ENCODE measurements at places on chromosomes 13 and 19. TPM values are rescaled to one million over a fixed set of nuclear protein-coding genes. Genes with fewer than 3 reads are reported as not detected.

Gene USPL1
- total RNA-seq, result 9.0 TPM

Gene KASH5
- not detected for total RNA-seq

Gene LTBP4
- 16.7 TPM for total RNA-seq

Gene UBE2L5
- not detected for total RNA-seq

Gene STK24
- total RNA-seq, result 57.0 TPM

Gene C13orf42
- total RNA-seq, result not detected

Gene KLHL1
- not detected for total RNA-seq

Gene OR10H1
- total RNA-seq, result not detected

Gene MTIF3
- total RNA-seq, result 28.2 TPM

Gene FRY
- 1.3 TPM for total RNA-seq

Gene MEX3D
- total RNA-seq, result 89.2 TPM

DNA sequence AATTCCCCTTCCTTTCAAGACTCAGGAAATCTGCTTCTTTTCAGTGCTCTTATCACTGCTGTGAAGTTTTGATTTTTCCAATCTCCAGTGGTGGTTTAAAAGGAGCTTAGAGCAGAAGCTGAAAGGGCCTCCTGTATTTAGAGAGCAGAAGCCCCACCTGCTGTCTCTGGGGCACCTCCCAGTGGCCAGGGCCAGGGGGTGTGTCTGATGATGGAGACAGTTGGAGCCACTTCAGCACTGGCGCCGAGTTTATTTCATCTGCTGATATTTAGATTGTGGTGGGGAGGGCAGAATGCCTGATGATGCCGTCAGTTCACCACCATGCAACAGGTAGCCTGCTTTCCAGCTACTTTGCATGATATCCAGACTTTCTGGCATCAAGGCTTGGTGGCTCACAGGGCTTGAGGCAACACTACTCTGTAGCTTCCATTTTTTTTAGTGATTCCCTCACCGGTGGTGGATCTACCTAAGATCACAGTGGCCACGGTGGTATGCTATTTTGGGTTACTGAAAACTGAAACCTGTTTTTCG is 371.9 kb downstream of the KCNRG start:
- no peak overlapping the region for H3K27ac ChIP-seq
- H3K4me3 ChIP-seq, result no peak overlapping the region
- H3K36me3 ChIP-seq, result no peaks in the 10 kb centered on the region
- H3K4me1 ChIP-seq, result peaks cover 12% of the 10 kb centered on the region

GRCh38 chr19:18460900-18461299 is 23.0 kb upstream of the ISYNA1 start:
- peaks cover 14% of the 10 kb centered on the region for H3K36me3 ChIP-seq
- H3K4me3 ChIP-seq, result no peak overlapping the region
- peaks cover 38% of the 10 kb centered on the region for H3K4me1 ChIP-seq
- H3K27me3 ChIP-seq, result no peaks in the 10 kb centered on the region
- DNase-seq, result no peak

DNA sequence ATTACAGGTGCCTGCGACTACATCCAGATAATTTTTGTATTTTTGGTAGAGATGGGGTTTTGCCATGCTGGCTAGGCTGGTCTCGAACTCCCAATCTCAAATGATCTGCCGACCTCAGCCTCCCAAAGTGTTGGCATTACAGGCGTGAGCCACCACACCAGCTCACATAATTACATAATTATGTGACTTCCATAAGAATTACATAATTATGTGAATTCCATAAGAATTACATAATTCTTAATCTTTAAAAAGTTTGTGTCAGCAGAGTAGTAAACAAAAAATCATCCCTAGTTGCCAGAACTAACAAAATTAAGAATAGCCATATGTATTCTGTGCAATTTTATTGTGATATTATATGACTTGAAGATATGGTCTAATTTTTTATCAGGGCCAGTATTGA is 25.6 kb downstream of the IFT88 start:
- H3K27ac ChIP-seq, result no peak overlapping the region
- no peak overlapping the region for H3K4me3 ChIP-seq
- no peaks in the 10 kb centered on the region for H3K4me1 ChIP-seq
- H3K27me3 ChIP-seq, result no peaks in the 10 kb centered on the region

DNA sequence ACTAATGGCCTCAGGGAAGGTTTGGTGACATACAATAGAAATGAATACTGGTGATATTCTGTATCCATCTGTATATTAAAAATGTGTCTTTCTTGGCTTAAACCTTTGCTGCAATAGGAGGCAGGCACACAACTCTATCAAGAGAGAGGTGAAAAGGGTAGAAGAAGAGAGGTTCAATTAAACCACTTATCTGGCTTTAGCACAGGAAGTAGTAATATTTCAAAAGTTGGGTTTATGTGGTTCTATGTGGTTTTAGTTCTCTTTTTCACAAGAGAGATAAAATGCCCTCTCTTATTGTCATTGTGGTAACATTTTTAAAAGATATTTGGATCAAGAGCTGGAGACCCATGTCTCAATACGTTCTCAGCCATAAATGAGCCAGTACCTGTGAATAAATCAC is 146.2 kb upstream of the FNDC3A start:
- no peaks in the 10 kb centered on the region for H3K27me3 ChIP-seq
- peak overlapping the region; percentile 42 for H3K27ac ChIP-seq
- H3K36me3 ChIP-seq, result no peaks in the 10 kb centered on the region
- no peak for DNase-seq
- peaks cover 36% of the 10 kb centered on the region for H3K4me1 ChIP-seq

- H3K27me3 ChIP-seq, result 0 out of 2 replicates have a peak, but pooled peaks cover 7% of the 10 kb centered on the region
- H3K27ac ChIP-seq, result no peak overlapping the region
- peaks cover 9% of the 10 kb centered on the region for H3K4me1 ChIP-seq
Observed at GRCh38 chr19:15636026-15636425, 4.7 kb upstream of the CYP4F3 start.

- no peak overlapping the region for H3K27ac ChIP-seq
- H3K36me3 ChIP-seq, result peaks cover 10% of the 10 kb centered on the region
- peaks cover 12% of the 10 kb centered on the region for H3K4me1 ChIP-seq
Observed at GRCh38 chr13:19632915-19633478, 462 bp upstream of the MPHOSPH8 start.

DNA sequence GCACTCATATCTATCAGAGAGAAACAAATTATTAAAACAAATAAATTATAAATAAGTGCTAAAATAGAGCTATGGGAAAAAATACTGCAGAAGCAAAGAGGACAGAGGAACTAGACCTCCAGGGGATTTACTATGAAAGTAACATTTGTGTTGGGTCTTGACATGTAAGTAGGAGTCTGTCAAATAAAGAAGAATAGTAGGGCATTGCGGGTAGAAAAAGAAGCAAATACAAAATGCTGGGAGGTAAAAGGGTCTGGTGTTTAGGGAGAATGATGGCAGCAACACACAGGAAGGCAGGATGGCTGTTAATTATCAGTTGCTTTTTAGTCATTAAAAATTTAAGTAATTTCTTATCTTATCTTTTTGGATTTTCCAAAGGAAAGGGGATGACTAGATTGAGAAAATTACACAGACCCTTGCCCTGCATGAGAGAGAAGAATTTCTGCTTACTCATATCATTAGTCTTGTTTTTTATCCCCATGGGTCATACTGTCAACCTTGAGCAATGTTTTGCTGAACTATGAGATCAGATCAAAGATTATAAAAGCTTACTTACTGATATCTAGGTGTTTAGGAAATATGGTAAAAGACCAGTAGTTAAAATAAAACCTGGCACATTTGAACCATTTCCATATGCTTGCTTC is 472.7 kb downstream of the DIAPH3 start:
- no peak for DNase-seq
- H3K27ac ChIP-seq, result no peak overlapping the region
- H3K4me3 ChIP-seq, result no peak overlapping the region
- no peaks in the 10 kb centered on the region for H3K4me1 ChIP-seq
- no peaks in the 10 kb centered on the region for H3K27me3 ChIP-seq

- H3K4me3 ChIP-seq, result no peak overlapping the region
- no peaks in the 10 kb centered on the region for H3K4me1 ChIP-seq
- H3K36me3 ChIP-seq, result no peaks in the 10 kb centered on the region
- no peak overlapping the region for H3K27ac ChIP-seq
Observed at GRCh38 chr13:35818633-35819067, 312.5 kb downstream of the DCLK1 start.

- no peak overlapping the region for H3K4me3 ChIP-seq
- no peaks in the 10 kb centered on the region for H3K4me1 ChIP-seq
- H3K27ac ChIP-seq, result no peak overlapping the region
- peaks cover 73% of the 10 kb centered on the region for H3K36me3 ChIP-seq
- no peaks in the 10 kb centered on the region for H3K27me3 ChIP-seq
Observed at GRCh38 chr13:98004107-98004506, 50.6 kb downstream of the IPO5 start.

GRCh38 chr13:106263801-106264200 is 271.7 kb downstream of the EFNB2 start:
- no peaks in the 10 kb centered on the region for H3K27me3 ChIP-seq
- H3K4me3 ChIP-seq, result no peak overlapping the region
- no peak for DNase-seq
- H3K4me1 ChIP-seq, result no peaks in the 10 kb centered on the region

GRCh38 chr19:7188698-7189629 is 105.2 kb downstream of the INSR start:
- H3K27ac ChIP-seq, result no peak overlapping the region
- no peaks in the 10 kb centered on the region for H3K4me1 ChIP-seq
- no peaks in the 10 kb centered on the region for H3K27me3 ChIP-seq
- H3K4me3 ChIP-seq, result no peak overlapping the region

GRCh38 chr13:21882766-21883165 is 211.9 kb downstream of the FGF9 start:
- H3K36me3 ChIP-seq, result no peaks in the 10 kb centered on the region
- no peak overlapping the region for H3K4me3 ChIP-seq

- H3K4me3 ChIP-seq, result no peak overlapping the region
- H3K36me3 ChIP-seq, result no peaks in the 10 kb centered on the region
- DNase-seq, result peak; percentile 83
Observed at GRCh38 chr19:1279782-1280341, 4.5 kb downstream of the FAM174C start.

GRCh38 chr13:102913914-102914313 is 68.1 kb downstream of the ERCC5 start:
- no peaks in the 10 kb centered on the region for H3K36me3 ChIP-seq
- DNase-seq, result peak; percentile 55
- no peak overlapping the region for H3K27ac ChIP-seq
- no peak overlapping the region for H3K4me3 ChIP-seq
- peaks cover 30% of the 10 kb centered on the region for H3K4me1 ChIP-seq

- H3K27ac ChIP-seq, result no peak overlapping the region
- H3K36me3 ChIP-seq, result peaks cover 4% of the 10 kb centered on the region
- H3K27me3 ChIP-seq, result no peaks in the 10 kb centered on the region
- H3K4me1 ChIP-seq, result no peaks in the 10 kb centered on the region
Observed at GRCh38 chr19:47373246-47374240, 24.4 kb downstream of the DHX34 start.

- peak overlapping the region; percentile 52 for H3K27ac ChIP-seq
- DNase-seq, result peak; percentile 82
- H3K4me1 ChIP-seq, result peaks cover 21% of the 10 kb centered on the region
- H3K4me3 ChIP-seq, result no peak overlapping the region
- H3K36me3 ChIP-seq, result no peaks in the 10 kb centered on the region
Observed at GRCh38 chr19:19371059-19371458, 34.4 kb upstream of the GATAD2A start.

GRCh38 chr13:96130818-96131340 is 41.0 kb downstream of the HS6ST3 start:
- no peaks in the 10 kb centered on the region for H3K4me1 ChIP-seq
- H3K4me3 ChIP-seq, result no peak overlapping the region

GRCh38 chr19:16067205-16067938 is 8.9 kb upstream of the TPM4 start:
- H3K4me3 ChIP-seq, result peak overlapping the region; percentile 100
- peaks cover 34% of the 10 kb centered on the region for H3K4me1 ChIP-seq
- no peaks in the 10 kb centered on the region for H3K27me3 ChIP-seq

DNA sequence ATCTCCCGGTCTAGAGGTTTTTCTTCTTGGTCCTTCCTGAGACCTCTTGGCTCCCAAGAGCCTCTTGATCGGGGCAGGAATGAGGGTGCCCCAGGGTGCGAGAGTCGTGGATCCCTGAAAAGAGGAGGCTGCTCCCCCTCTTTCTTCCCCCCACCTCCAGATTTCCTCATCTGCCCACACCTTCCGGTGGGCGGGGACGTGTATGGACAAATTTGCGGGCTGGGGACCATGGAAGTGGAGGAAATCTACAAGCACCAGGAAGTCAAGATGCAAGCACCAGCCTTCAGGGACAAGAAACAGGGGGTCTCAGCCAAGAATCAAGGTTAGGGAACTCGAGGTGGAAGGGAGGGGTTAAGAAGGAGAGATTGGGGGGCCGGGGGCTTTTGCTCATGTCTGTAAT is at the start of gene MCEMP1:
TSS of gene MCEMP1 (plus strand) at position 237 of the 400 bp plus-strand sequence. CDS start at position 268, 31 bp downstream.
- H3K36me3 ChIP-seq, result no peaks in the 10 kb centered on the region
- H3K27me3 ChIP-seq, result no peaks in the 10 kb centered on the region
- DNase-seq, result no peak
- no peak within 1 kb of the TSS for H3K4me3 ChIP-seq

DNA sequence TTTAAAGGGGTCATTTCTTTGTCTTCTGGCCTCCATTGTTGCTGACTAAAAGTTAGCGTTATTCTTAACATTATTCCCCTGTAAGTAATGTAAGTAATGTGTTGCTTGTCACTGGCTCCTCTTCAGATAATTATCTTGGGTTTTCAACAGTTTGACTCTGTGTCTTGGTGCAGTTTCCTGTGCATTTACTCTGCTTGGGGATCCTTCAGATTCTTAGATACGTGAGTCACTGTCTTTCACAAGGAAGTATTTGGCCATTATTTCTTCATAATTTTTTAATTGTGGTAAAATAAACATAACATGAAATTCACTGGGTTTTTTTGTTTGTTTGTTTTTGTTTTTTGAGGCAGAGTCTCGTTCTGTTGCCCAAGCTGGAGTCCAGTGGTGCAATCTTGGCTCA is 13.5 kb upstream of the OR7D2 start:
- peaks cover 52% of the 10 kb centered on the region for H3K36me3 ChIP-seq
- no peak for DNase-seq
- no peak overlapping the region for H3K27ac ChIP-seq
- no peak overlapping the region for H3K4me3 ChIP-seq

GRCh38 chr13:26133286-26133685 is 81.5 kb upstream of the SHISA2 start:
- H3K27ac ChIP-seq, result no peak overlapping the region
- DNase-seq, result no peak
- peaks cover 27% of the 10 kb centered on the region for H3K27me3 ChIP-seq
- H3K36me3 ChIP-seq, result no peaks in the 10 kb centered on the region
- no peaks in the 10 kb centered on the region for H3K4me1 ChIP-seq
- H3K4me3 ChIP-seq, result no peak overlapping the region

- no peaks in the 10 kb centered on the region for H3K4me1 ChIP-seq
- no peak overlapping the region for H3K4me3 ChIP-seq
- H3K27me3 ChIP-seq, result no peaks in the 10 kb centered on the region
- H3K27ac ChIP-seq, result no peak overlapping the region
- DNase-seq, result no peak
- H3K36me3 ChIP-seq, result no peaks in the 10 kb centered on the region
Observed at GRCh38 chr19:13214036-13214730, 64.0 kb downstream of the IER2 start.

DNA sequence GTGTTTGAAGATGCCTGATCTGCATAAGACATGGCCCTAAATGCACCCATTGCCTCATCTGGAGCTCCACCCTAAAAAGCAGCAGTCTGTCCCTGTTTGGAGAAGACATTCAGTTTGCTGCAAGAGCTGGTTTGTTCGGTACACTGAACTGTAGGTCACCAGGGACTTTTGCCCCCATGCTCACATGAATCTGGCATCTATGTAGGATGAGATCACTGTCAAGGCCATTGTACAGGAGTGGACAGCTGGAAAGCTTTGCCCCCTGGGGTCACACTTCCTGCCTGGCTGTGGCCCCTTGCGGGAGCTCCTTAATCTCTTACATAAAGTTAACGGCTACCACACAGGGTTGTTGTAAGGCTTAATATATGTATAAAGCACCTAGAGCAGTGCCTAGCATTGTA is 73.0 kb downstream of the IPO5 start:
- peaks cover 7% of the 10 kb centered on the region for H3K4me1 ChIP-seq
- H3K36me3 ChIP-seq, result peaks cover 23% of the 10 kb centered on the region
- no peak overlapping the region for H3K27ac ChIP-seq
- no peak overlapping the region for H3K4me3 ChIP-seq

Measured in PC-3 (cell line).